Activated naive CD8-positive, alpha-beta T cell treated with anti-CD3 and anti-CD28 coated beads, Interleukin-2, amount 10 ng/mL, durations not matched to agents 7 days and 5 days (primary cell): ENCODE measurements at places on chromosomes 4 and X.

DNA sequence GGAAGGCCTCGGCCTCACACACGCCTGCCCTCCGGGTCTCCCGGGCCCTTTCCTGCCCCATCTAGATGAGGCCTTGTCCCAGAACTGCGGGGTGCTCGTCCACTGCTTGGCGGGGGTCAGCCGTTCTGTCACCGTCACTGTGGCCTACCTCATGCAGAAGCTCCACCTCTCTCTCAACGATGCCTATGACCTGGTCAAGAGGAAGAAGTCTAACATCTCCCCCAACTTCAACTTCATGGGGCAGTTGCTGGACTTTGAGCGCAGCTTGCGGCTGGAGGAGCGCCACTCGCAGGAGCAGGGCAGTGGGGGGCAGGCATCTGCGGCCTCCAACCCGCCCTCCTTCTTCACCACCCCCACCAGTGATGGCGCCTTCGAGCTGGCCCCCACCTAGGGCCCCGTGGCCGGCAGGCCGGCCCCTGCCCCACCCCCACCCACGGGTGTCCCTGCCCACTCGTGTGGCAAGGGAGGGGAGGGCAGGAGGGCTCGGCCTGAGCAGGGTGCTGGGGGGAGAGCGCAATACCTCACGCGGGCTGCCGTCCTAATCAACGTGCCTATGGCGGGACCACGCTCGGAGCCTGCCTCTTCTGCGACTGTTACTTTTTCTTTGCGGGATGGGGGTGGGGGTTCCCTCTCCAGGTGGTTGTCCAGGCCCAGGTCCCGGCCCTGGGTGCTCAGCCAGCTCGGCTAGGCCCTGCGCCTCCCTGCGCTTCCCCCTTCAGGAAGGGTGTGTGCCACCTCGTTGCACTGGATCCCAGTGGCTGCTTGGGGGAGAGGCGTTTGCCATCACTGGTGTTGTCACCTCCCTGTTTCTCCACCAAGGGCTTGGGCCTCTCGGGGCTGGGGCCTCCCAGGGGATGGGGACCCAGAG, 3.1 kb downstream of the DUSP9 start:
- DNase-seq, result no peak
- H3K4me3 ChIP-seq, result no peak overlapping the region
- no peak overlapping the region for H3K27ac ChIP-seq
- no peaks in the 10 kb centered on the region for H3K4me1 ChIP-seq
- no peaks in the 10 kb centered on the region for H3K36me3 ChIP-seq
- H3K27me3 ChIP-seq, result peaks cover 23% of the 10 kb centered on the region

- no peak overlapping the region for H3K27ac ChIP-seq
- no peak overlapping the region for H3K4me3 ChIP-seq
- no peaks in the 10 kb centered on the region for H3K27me3 ChIP-seq
- no peaks in the 10 kb centered on the region for H3K4me1 ChIP-seq
- no peak for DNase-seq
These were observed 52.2 kb upstream of the SOD3 start for GRCh38 chr4:24743206-24743605.

- H3K27me3 ChIP-seq, result peaks cover 6% of the 10 kb centered on the region
- no peaks in the 10 kb centered on the region for H3K36me3 ChIP-seq
- no peaks in the 10 kb centered on the region for H3K4me1 ChIP-seq
- no peak overlapping the region for H3K27ac ChIP-seq
These were observed 178.4 kb upstream of the GPRIN3 start for GRCh38 chr4:89486042-89486441.

DNA sequence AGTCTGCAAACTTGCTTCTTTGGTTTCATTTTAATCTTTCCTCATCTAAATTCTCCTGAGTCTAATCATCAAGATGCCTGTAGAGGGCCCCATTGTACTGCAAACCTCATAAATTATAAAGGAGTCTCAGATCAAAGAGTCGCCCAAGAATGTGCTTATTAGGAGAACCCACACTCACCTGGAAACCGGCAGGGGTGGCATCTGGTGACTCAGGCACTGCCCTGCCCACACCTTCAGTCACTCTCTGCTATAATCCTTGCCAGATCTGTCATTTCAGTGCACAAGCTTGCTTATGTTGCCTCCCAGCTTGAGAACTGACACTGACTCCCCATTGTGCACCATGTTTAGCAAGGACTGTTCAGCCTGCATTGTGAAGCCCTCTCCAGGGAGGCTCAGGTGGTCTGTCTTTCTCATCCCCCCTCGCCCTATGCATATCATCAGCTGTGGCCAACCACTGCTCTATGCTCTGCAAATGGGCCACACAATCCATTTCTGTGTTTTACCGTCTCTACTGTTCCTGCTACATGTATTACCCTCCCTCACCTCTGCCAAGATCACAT, 12.4 kb downstream of the EPGN start:
- DNase-seq, result peak; percentile 30
- peaks cover 30% of the 10 kb centered on the region for H3K27me3 ChIP-seq
- peaks cover 5% of the 10 kb centered on the region for H3K4me1 ChIP-seq

- H3K4me3 ChIP-seq, result no peak overlapping the region
- DNase-seq, result no peak
- H3K27ac ChIP-seq, result no peak overlapping the region
- H3K27me3 ChIP-seq, result no peaks in the 10 kb centered on the region
- no peaks in the 10 kb centered on the region for H3K36me3 ChIP-seq
- H3K4me1 ChIP-seq, result no peaks in the 10 kb centered on the region
These were observed 390.8 kb downstream of the ADGRL3 start for GRCh38 chr4:61590881-61591280.

DNA sequence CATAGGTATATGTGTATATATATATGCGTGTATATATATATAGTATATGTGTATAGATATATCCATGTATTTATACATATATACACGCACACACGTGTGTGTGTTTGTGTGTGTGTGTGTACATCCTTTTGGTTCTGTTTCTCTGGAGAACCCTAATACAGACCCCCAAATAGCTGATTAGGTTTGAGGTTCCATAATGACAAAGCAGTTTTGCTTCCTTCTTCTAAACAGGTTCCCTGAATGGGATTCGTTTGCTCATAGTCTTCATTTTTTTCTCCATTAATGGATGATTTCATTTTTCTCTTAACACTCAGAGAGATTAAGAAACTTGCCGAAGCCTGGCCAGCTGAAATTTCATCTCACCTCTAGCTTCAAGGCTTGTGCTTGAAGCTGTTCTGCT, 234.0 kb upstream of the BCOR start:
- no peak for DNase-seq
- no peak overlapping the region for H3K27ac ChIP-seq
- peaks cover 2% of the 10 kb centered on the region for H3K36me3 ChIP-seq
- no peaks in the 10 kb centered on the region for H3K4me1 ChIP-seq
- H3K4me3 ChIP-seq, result no peak overlapping the region

DNA sequence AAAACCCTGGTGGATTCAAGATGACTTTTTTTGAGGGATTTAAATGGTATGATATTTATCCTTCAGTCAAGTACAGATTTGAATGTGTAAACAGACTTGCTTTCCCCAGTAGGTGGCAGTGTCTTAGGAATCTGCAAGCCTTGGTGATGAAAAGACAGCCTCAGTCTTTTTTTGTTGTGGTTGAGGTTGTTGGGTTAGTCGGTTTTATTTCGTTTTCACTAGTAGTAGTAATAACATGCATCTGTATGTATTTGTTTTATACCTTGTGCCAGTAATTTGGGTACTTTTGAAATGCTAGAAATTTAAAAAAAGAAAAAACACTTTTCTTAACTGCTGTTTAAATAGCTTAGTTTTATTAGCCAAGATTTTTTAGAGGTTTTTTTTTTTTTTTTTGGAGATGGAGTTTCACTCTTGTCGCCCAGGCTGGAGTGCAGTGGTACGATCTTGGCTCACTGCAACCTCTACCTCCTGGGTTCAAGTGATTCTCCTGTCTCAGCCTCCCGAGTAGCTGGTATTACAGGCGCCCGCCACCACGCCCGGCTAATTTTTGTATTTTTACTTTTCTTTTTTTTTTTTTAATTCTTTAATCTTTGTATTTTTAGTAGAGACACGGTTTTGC, 39.2 kb downstream of the COPS4 start:
- no peaks in the 10 kb centered on the region for H3K27me3 ChIP-seq
- H3K36me3 ChIP-seq, result peaks cover 40% of the 10 kb centered on the region
- peak overlapping the region; percentile 70 for H3K4me3 ChIP-seq
- peak overlapping the region; percentile 60 for H3K27ac ChIP-seq
- DNase-seq, result no peak
- H3K4me1 ChIP-seq, result peaks cover 15% of the 10 kb centered on the region

DNA sequence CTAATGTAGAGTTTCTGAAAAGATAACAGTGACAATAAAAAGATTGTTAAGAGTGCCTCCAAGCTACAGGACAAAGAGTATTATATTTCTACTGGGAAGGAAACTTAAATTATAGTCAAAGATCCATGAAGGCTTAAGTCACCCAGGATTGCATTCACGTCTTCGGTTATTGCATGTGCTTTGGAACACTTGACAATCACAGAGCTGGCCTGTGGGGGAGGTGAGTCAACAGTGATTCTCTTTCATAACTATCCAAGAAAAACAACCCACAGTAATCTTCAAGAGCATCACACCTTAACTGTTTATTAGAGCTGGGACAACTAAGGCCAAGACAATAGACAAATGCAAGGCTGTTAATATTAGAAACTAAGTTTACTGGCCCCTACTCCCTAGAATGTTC, 40.3 kb downstream of the PDGFC start:
- H3K36me3 ChIP-seq, result no peaks in the 10 kb centered on the region
- DNase-seq, result no peak
- no peaks in the 10 kb centered on the region for H3K27me3 ChIP-seq
- no peaks in the 10 kb centered on the region for H3K4me1 ChIP-seq
- H3K4me3 ChIP-seq, result no peak overlapping the region

GRCh38 chrX:153735274-153735673, 10.6 kb downstream of the ABCD1 start:
- no peak overlapping the region for H3K4me3 ChIP-seq
- H3K36me3 ChIP-seq, result peaks cover 30% of the 10 kb centered on the region
- H3K27me3 ChIP-seq, result no peaks in the 10 kb centered on the region
- peaks cover 27% of the 10 kb centered on the region for H3K4me1 ChIP-seq
- DNase-seq, result no peak
- no peak overlapping the region for H3K27ac ChIP-seq

DNA sequence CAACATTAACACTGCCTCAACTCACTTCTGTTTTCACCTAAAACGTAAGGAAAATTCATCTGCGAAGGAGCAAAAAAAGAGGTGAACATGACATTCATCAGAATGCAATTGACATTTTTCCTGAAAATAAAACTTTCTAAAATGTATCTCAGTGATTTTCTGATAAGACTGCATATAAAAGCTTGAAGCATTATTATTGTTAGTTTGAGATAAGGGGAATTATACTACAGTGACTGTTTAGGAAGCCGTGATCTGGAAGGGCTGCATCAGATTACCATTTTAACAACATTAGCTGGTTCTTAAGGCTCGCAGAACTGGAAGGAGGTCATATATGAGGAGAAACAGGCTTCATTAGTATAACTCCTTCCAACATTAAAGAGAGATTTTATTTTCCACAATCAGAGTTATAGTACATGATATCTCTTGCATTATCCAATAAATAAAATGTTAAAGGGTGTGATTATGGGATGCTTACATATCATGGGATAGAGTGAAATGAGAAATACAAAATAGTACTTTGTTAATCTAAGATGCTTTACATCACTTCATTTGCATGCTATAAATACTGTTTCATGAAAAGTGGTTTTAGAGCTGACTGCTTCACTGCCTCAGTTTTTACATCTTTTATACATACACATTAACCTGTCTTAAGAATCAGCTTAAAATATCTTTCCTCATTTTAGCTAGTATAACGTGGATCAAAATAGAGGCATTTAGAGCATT, 1820.1 kb upstream of the TENM3 start:
- peaks cover 4% of the 10 kb centered on the region for H3K27me3 ChIP-seq
- no peaks in the 10 kb centered on the region for H3K36me3 ChIP-seq
- no peak overlapping the region for H3K27ac ChIP-seq
- DNase-seq, result no peak
- H3K4me1 ChIP-seq, result no peaks in the 10 kb centered on the region

DNA sequence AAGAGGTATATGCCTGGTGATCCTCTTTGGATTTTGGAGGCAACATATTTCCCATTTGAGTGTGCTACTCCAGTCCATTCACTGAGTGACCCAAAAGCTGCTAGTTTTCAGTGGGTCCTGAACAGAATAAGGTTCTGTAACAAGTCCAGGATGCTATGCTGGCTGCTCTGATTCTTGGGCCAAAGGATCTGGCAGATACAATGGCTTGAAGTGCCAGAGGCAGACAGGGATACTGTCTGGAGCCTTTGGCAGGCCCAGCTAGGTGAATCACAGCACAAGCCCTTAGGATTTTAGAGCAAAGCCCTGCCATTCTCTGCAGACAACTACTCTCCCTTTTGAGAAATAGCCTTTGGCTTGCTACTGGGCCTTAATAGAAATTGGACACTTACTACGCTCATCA, 40.6 kb downstream of the DCHS2 start:
- no peaks in the 10 kb centered on the region for H3K4me1 ChIP-seq
- no peak for DNase-seq
- H3K36me3 ChIP-seq, result no peaks in the 10 kb centered on the region
- no peak overlapping the region for H3K27ac ChIP-seq

DNA sequence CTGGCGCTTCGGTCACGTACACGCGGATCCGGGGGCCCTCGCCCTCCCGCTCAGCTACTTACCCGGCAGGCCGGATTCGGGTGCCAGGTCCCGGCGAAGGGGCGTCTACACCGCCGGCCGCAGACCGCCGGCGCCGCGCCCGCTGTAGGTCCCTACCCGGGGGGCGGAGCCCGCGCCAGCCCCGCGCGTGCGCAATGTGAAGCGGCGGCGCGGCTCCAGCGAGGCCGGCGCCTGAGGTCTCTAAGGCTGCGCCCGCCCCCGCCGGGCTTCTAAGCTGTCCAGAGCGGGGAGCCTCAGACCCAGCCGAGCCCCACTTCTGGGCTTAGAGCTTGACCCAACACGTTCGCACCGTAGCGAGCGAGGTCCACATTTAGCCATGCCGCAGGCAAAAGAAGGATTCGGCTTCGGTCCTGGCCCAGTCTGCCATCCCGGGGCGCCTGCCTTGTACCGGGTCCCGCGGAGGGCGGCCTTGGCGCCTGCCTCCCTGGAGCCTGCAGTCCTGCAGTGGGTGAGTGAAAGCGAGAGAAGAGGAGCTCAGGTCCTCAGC, at the start of gene ZNF518B:
Gene ZNF518B (minus strand): TSS at position 172 of the 547 bp plus-strand sequence. CDS start 11,098 bp downstream, outside the sequence.
- peaks cover 11% of the 10 kb centered on the region for H3K27me3 ChIP-seq
- H3K36me3 ChIP-seq, result peaks cover 27% of the 10 kb centered on the region
- peaks cover 23% of the 10 kb centered on the region for H3K4me1 ChIP-seq
- peak within 1 kb of the TSS; percentile 94 for H3K27ac ChIP-seq
- peak; percentile 93 for DNase-seq
